ENCODE measurements at places on chromosomes 6 and 20. TPM values are rescaled to one million over a fixed set of nuclear protein-coding genes. Genes with fewer than 3 reads are reported as not detected.

DNA sequence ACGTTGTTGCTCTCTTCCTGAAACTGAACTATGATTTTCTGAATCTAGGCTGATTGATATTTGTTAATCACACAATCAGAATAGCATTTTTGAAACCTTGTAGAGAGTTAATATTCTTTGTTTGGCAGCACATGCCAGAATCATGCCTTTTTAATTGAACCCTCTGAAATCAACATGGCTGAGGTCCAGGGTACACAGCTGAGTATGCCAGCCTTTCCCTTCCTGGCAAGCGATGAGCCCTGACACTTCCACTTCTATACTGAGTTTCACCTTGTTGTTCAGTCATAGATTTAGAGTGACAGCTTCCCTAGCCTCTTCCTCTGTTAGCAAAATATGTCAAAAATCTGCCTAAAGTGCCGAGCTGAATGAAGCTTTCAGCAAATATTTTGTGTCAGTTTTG, 6.8 kb downstream of the HDDC2 start:
- DNase-seq: no peak

GRCh38 chr6:130697271-130697994, 129.8 kb upstream of the SMLR1 start:
- no peak for DNase-seq

GRCh38 chr6:169292338-169293124, 38.9 kb upstream of the THBS2 start:
- no peak for DNase-seq

DNA sequence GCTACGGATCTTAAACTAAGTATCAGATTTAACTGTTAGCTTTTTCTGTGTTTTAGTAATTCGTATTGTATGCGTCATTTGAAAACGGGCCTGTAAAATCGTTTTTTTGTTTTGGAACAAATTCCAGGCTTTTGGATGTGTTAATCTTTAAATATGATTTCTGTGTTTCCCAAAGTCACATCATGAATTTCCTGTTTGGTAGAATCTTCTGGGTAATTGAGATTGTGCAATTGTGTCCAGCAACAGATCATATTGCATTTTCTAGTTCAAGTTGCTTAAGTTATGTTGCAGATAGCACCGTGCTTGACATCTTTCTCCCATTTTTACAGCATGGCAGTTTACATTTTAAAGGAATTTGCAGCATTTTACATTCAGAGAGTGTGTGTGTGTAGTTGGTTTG, 1.9 kb downstream of the MAPK14 start:
- DNase-seq: no peak

GRCh38 chr6:26331218-26332073, 33.6 kb upstream of the BTN3A2 start:
- DNase-seq: no peak

DNA sequence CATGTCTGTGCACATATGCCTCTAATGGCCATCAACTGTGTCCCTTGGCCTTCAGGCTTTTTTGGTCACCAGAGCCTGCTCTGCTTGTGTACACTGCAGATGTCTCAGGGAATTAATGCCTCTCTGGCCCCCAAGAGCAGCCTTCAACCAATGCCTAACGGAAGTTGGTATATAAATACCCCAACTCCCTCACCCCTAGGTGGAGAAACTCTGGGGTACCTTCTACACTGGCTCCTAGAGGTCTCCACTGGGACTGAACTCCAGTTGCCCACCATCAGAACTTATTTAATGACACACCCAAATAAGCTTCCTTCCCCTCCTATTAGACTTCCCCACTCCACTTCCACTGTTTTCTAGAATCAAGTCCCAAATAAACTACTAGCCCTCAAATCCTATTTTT, 43.1 kb downstream of the PRND start:
- DNase-seq: no peak

DNA sequence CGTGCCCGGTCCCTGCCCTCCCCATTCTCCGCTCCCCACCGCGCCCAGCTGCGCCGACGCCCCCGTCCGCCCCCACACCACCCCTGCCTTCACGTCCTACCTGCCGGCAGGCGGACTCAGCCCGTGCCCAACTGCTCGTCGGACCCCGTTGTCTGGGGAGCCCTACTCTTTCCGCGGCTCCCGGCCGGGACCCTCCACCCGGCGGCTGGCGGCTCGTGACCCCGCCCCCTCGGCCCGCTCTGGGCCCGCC, at the start of gene SERAC1:
SERAC1 (minus strand) TSS at position 223 of the 250 bp plus-strand sequence. CDS start 9,899 bp downstream, outside the sequence.
- DNase-seq: no peak

GRCh38 chr6:108737594-108738546, 110.4 kb upstream of the ARMC2 start:
- peak; percentile 61 for DNase-seq

GRCh38 chr20:23245553-23246181, 104.9 kb upstream of the NXT1 start:
- no peak for DNase-seq

DNA sequence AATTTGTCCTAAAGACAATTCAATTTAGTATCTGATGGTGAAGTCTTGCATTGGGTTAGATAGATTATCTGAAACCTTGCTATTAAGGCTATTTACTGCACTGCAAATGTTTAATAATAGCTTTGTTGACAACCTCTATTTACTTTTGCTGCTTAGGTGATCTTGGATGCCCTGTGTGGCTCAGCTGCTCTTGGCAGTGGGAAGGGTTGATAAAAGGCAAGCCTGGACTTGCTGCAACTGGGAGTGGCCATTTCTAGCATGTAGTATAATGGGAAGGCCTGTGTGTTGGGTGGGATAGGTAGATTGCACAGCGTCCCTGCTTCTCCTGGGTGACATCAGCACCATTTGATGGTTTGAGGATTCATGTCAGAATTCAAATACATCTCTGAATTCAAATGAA, 49.1 kb downstream of the ARMC2 start:
- DNase-seq: no peak

GRCh38 chr6:82381278-82381677, 17.7 kb downstream of the TPBG start:
- no peak for DNase-seq

- peak; percentile 67 for DNase-seq
Observed at GRCh38 chr6:147161974-147162495, 42.2 kb upstream of the STXBP5 start.

- DNase-seq: no peak
Observed at GRCh38 chr6:11389977-11390376, 147.6 kb upstream of the TMEM170B start.

DNA sequence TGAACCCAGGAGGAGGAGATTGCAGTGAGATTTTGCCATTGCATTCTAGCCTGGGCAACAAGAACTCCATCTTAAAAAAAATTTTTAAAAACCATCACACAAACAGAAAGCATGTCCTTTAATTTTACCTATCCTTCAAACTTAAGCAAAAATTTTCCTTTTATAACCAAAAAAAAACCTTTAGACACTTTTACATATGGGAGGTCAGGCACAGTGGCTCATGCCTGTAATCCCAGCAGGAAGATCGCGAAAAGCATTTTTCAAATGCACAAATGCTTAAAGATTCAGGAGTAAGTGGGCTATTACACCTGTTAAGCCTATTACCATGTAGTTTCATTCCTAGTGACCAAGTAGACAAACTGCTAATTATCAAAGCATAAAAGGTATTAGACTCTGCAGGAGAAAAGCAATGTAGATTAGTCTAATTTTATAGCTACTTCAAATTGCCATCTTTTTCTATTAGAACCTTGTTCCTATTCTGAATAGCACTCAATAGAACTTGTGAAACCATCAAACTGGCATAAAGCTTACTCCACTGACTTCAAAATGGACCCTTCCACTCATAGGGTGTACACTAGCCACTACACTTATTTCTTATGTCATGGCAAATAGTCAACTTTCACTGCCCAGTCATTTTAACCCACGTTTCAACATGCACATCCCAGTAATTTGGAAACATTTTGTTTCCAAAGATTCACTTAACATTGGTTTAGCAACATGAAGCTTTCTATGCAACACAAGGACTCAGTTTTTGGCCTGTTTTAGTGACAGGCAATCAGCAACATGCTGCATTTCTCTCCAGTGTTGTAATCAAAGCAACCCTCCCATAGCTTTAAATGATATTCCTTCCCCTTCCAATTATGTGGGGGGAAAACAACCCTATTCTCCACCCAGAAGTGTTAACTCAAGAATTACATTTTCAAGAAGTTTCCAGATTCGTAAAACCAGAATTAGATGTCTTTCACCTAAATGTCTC, 4.0 kb downstream of the EEF1A1 start:
- no peak for DNase-seq

DNA sequence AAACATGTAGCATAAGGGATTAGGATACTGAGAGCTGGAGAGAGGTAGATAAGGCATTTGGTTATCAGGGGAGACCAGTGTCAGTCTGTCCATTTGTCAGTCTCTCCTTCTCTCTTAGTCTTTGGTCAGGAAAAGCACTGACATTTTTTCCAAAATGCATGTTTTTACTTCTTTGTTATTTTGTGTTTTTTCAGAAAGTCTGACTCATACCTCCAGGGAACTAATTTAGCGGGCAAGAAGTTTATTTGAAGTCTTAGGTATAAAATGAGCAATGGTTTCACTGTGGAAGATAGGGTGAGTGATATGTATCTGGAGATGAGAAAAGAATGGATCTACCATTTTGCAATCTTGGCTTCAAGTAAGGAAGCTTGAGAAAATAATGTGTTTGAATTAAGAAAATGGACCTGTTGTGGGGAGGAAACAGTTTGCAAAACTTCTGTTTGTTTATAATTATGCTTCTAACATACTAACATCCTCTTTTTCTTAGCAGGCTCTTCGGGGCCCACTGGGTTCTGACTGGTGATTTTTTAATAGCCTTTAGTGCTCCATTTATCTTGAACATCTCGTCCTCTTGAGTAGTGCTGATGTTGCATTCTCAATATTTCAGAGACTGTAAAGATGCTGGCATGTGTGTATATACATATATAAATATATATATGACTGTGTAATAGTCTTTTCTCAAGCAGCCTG, 66.9 kb upstream of the FABP7 start:
- no peak for DNase-seq

GRCh38 chr6:44185953-44186634, 27.5 kb downstream of the CAPN11 start:
- no peak for DNase-seq

GRCh38 chr6:169172456-169172855, 81.2 kb downstream of the THBS2 start:
- no peak for DNase-seq

- DNase-seq: no peak
Observed at GRCh38 chr20:3248167-3248992, 9.4 kb upstream of the SLC4A11 start.

- DNase-seq: no peak
Observed at GRCh38 chr6:111609028-111609820, 3.5 kb upstream of the TRAF3IP2 start.

GRCh38 chr20:13996265-13996664, 949 bp downstream of the MACROD2 start:
- no peak for DNase-seq

DNA sequence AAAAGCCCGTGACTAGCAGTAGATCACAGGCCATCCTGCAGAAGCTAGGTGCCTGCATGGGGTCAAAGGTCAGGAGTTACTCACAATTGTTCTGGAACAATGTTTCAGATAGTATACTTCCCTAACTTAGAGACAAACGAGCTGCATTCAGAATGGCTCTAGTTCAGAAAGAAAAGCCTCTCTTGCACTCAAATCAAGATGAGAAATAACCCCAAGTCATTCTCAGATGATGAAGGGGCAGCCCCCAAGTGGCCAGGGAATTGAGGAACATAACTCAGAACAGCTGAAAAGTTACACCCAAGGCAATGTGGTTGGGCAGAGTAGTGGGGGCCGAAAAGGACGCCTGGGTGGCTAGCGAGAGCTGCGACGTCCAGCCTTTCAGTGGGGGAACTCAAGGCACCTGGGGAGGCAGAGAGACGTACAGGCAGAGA, 27.8 kb downstream of the FYN start:
- no peak for DNase-seq

DNA sequence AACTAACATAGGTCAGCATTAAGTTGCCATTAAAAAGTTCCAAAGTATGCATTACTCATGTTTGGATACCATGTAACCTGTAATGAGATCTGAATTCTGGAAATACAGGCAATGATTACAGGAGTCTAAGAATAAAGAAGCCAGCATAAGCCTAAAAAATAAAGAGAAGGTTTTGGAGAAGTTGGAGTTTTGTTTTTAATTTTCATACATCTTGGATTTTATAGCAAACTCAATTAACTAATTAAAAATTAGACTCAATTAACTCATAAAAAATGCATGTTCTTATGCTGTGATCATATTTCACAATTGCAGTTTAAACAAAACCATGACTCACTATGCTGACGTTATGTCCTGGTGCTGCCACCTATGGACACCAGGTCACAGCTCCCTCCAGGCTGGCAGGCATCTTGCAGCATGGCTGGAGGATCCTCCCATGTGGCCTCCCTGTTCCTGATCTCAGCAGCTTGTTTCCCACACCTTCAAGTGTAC, 648.8 kb upstream of the AGPAT4 start:
- peak; percentile 71 for DNase-seq

GRCh38 chr6:41273714-41274113, 12.8 kb downstream of the TREM1 start:
- no peak for DNase-seq

DNA sequence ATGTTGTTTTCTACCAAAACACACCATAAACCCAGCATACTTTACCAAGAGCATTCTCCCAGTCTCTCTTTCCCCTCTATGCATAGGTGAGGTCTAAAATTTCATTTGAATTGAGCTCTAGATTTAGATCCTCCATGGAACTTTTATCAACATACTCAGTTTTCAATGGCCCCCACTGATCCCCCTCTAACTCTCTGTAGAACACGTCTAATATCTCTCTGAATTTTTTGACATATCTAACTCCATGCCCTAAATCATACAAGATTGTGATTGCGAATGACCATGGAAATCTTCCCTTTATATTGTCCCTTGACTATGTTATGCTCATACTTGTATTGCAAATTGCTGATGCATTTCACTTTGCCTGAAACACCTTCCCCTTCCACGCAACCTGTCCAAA, 38.1 kb upstream of the HBS1L start:
- no peak for DNase-seq

Gene KCNQ5
- not detected for total RNA-seq

Gene SOD2
- total RNA-seq: 402 TPM

Gene PPT2
- 19.9 TPM for total RNA-seq

Gene VSX1
- total RNA-seq: not detected

Gene CD83
- 1.3 TPM for total RNA-seq

Gene MAP7
- total RNA-seq: 72.6 TPM

Measured in left colon (tissue), 2 donors.